ENCODE measurements at places on chromosomes 6 and 20.

- no peak for DNase-seq
These were observed 32.9 kb downstream of the TAF4 start for GRCh38 chr20:62032609-62033368.

- no peak for DNase-seq
These were observed 8.7 kb downstream of the CST3 start for GRCh38 chr20:23629017-23629541.

DNA sequence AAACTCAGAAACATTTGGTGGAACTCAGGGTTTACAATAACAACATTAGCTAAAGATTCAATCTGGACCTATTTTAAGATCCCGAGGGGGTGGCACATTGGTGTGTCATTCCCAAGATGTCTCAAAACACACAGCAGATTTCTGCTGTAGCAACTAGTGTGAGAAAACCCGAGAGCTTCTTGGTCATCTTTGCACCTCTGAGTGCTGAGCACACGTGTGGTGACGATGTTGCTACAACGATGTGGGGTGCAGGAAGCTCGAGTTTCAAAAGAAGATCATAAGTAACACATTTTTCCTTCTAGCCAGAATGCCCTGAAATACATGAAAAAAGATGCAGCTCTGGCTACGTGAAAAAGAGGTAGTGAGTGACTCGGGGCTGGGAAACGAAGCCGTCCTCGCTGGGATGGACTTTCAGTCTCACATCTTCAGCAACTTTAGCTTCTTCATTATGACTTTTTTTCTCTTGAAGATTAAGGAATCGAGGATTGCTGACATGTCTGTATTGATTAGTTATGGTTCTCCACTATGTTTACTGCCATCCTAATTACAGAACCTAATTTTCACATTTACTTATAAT lies 1.5 kb downstream of the RAMACL start:
- no peak for DNase-seq

DNA sequence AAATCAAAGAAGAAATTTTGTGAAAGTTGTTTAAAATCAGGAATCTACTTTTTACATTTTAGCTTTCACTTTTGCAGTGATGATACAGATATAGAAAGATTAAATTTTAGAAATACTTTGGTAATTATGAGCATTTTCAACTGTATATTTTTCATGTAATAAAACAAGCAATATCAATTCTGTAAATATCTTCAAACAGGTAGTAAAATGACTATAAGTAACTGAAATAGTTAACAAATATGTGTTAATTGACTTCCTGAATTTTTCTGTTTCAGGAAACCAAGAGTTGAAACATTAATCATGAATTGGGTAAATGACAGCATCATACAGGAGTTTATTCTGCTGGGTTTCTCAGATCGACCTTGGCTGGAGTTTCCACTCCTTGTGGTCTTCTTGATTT lies at the start of gene OR2B6:
Gene OR2B6 (plus strand): TSS at position 301 of the 400 bp plus-strand sequence. CDS start 0 bp downstream, at position 301.
- no peak for DNase-seq

- DNase-seq, result peak; percentile 72
These were observed 56.0 kb downstream of the TENT5A start for GRCh38 chr6:81696524-81696923.

GRCh38 chr6:45420083-45420908 lies 42.6 kb upstream of the SUPT3H start:
- no peak for DNase-seq

- DNase-seq, result peak; percentile 76
These were observed 8.6 kb upstream of the YTHDF1 start for GRCh38 chr20:63224412-63225081.

DNA sequence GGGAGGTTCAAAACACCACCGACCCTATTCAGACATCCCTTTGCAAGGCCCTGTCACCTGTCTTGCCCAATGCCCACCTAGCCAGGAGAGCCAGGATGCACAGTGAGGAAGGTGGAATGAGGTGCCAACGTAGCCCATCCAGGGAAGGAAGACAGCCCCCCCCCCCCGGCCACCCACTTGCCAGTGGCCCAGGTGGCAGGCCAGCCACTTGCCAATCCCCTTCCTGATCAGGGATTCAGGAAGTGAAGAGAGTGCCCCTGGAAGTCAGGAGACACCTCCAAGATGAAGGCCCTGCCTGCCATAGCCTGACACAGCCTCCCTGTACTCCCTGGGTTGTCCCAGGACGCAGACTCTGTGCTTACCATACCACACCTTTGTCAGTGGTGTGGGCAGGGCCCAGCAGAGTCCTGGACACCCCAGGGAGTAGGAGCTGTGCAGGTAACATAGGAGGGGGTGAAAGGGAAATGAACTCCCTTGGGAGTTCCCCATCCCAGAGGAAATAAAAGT lies 54.7 kb downstream of the MRPL14 start:
- no peak for DNase-seq

GRCh38 chr6:111623046-111623718 lies 17.5 kb upstream of the TRAF3IP2 start:
- DNase-seq, result no peak

- no peak for DNase-seq
These were observed 38.6 kb upstream of the CHRNA4 start for GRCh38 chr20:63399596-63400375.

DNA sequence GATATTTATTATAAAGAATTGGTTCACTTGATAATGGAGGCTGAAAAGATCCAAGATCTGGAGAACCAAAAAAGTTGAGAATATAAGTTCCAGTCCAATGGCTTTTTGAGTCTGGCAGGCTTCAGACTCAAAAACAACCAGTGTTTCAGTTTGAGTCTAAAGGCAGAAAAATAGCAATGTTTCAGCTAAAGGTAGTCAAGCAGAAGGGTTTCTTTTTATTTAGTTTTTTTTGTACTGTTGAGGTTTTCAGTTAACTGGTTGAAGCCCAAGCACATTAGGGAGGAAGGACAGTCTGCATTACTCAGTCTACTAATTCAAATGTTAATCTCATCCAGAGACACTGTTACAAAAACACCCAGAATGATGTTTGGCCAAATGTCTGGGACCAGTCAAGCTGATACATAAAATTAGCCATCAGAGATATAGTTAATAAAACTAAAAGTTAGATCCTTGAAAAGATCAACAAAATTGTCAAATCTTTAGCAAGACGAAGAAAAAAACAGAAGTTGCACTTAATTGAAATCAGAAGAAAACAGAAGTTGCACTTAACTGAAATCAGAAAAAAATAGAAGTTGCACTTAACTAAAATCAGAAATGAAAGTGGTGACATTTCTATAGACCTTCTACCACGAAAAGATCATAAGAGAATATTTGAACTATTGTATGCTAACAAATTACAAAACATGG lies 980.3 kb upstream of the FLRT3 start:
- DNase-seq, result no peak

DNA sequence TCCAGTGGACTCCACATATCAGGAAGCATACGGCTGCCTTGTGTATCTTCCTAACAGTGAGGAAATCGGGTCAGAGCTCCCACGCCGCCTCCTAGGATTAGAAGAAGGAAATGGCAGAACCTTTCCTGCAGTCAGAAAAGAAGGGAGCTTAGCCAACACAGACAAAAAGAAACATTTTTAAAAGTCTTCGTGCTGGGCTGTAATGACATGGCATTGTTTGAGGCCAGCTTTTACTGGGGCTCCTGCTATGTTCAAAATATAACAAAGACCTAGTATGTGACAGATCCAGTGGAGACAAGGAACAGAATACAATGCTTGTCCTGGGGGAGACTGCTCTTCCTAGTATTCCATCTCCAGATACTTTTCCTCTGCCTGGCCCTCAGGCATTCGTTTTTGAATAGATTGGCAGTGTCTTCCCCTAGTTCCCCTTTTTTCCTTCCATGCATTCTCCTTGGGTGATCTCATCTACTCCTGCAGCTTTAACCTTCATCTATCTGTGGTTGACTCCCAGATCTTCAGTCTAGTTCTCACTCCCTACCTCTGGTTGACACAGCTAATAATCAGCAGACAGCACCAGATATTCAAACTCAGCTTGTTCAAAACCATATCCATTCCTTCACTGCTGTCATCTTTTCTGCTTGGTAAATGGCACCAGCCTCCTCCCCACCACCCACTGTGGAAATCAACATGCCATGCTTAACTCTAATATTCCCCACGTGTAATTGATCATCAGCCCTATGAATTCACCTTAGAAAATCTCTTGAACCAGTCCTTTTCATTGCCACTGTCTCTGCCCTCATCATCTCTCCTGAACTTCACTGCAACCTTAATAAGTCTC lies 94.5 kb upstream of the VSTM2L start:
- no peak for DNase-seq

GRCh38 chr6:70241031-70241430 lies 61.9 kb downstream of the COL9A1 start:
- peak; percentile 7 for DNase-seq

DNA sequence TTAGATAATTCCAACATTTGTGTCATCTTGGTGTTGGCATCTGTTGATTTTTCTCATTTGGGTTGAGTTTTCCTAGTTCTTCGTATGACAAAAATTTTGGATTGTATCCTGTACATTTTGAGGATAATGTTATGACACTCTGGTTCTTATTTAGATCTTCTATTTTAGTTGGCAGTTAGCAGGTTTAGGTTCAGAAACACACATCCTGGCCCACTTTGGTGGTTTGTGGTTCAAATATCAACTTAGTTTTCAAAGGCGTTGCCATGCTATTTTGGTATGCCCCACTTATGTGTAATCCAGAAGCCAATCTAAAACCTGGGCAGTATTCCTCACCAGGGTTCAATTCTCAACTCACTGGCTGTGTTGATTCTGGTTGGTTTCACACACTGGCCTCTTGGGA lies 68.2 kb downstream of the NOX3 start:
- no peak for DNase-seq
